Ascending aorta (tissue), 2 donors: ENCODE measurements at places on chromosomes 11 and 22.

DNA sequence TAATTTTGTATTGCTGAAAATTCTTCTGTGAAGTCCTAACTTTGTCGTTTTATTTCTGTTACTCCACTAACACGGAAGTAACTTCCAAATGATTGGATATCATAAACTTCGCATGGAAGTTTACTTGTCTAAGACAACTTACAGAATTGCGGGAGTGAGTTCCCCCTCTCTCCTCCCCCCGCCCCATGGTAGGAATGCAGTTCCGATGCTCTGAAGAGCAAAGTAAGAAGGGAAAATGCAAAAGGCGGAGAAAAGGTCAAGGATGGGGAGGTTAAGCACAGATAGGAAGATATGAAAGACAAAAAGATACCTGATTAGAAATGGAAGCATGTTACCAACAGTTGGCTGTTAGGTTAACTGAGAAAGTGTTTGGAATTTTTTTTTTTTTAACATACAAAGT is 1.3 kb downstream of the EIF3M start:
- H3K36me3 ChIP-seq = peaks cover 12% of the 10 kb centered on the region
- peaks cover 9% of the 10 kb centered on the region for H3K4me1 ChIP-seq
- no peaks in the 10 kb centered on the region for H3K27me3 ChIP-seq
- DNase-seq = no peak

DNA sequence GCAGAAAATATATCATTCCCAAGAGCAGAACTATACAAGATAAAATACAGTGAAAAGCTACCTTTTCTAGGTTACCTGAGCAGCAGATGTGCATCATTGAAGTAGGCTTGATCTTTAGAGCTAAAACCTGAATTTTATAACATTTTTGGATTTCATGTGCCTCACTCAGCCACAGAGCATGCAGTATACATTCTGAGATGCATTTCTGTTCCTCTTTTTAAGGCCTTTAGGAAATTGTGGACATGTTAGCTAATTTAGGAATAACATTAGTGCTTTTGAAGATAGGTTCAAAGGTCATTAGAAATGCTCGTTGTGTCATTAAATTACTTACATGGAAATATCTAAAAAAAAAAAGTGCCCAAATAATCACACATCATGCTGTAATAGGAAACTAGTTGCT is 230.6 kb upstream of the PDGFD start:
- no peak for DNase-seq
- no peaks in the 10 kb centered on the region for H3K4me1 ChIP-seq
- no peaks in the 10 kb centered on the region for H3K27me3 ChIP-seq
- no peaks in the 10 kb centered on the region for H3K36me3 ChIP-seq

DNA sequence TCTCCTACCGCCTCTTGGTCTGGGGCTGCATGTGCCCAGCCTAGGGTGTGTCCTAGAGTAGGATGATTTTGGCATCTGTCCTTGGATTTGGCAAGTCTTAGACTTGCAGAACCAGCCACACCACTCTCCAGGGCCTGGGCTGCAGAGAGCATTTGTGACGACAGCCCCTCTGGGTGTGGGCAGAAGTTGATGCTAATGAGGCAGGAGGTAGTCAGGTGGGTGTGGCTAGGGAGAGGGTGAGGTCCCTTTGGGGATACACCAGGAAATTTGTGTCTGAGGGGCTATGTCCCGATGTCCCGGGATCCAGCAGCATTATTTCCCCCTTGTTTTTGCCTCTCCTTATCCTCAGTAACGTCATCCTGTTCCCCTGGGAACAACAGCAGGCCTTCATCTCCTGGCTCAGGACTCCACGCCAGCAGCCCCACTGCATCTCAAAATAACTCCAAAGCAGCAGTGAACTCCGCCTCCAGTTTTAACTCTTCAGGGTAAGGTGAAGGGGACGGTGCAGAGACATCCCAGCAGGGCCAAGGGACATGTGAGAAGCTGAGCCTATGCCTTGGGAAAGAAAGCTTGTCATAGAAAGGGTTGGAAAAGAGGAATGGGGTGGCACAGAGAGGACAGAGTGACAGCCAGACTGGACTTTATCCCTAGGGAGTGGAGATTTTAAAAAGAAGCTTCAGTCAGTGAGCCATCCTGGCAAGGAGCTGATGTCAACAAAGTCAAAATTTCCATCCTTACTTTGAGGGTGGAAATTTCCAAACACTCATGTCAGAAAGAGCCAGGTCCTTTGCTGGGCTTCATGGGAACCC is 8.0 kb upstream of the TLCD5 start:
- H3K27ac ChIP-seq = peak overlapping the region; percentile 76
- peaks cover 16% of the 10 kb centered on the region for H3K4me1 ChIP-seq
- peak overlapping the region; percentile 14 for H3K4me3 ChIP-seq
- no peaks in the 10 kb centered on the region for H3K36me3 ChIP-seq

GRCh38 chr11:91904792-91905785 is 319.5 kb upstream of the FAT3 start:
- no peak for DNase-seq
- no peak overlapping the region for H3K27ac ChIP-seq
- no peaks in the 10 kb centered on the region for H3K4me1 ChIP-seq
- H3K36me3 ChIP-seq = no peaks in the 10 kb centered on the region

GRCh38 chr22:38180841-38181452 is 683 bp downstream of the PLA2G6 start:
- peak overlapping the region; percentile 56 for H3K4me3 ChIP-seq
- H3K4me1 ChIP-seq = peaks cover 9% of the 10 kb centered on the region
- H3K36me3 ChIP-seq = no peaks in the 10 kb centered on the region
- no peaks in the 10 kb centered on the region for H3K27me3 ChIP-seq
- H3K27ac ChIP-seq = peak overlapping the region; percentile 81

- H3K4me3 ChIP-seq = no peak overlapping the region
- no peaks in the 10 kb centered on the region for H3K27me3 ChIP-seq
- peaks cover 95% of the 10 kb centered on the region for H3K4me1 ChIP-seq
- no peak for DNase-seq
Observed at GRCh38 chr11:114148013-114148382, 88.5 kb downstream of the ZBTB16 start.

DNA sequence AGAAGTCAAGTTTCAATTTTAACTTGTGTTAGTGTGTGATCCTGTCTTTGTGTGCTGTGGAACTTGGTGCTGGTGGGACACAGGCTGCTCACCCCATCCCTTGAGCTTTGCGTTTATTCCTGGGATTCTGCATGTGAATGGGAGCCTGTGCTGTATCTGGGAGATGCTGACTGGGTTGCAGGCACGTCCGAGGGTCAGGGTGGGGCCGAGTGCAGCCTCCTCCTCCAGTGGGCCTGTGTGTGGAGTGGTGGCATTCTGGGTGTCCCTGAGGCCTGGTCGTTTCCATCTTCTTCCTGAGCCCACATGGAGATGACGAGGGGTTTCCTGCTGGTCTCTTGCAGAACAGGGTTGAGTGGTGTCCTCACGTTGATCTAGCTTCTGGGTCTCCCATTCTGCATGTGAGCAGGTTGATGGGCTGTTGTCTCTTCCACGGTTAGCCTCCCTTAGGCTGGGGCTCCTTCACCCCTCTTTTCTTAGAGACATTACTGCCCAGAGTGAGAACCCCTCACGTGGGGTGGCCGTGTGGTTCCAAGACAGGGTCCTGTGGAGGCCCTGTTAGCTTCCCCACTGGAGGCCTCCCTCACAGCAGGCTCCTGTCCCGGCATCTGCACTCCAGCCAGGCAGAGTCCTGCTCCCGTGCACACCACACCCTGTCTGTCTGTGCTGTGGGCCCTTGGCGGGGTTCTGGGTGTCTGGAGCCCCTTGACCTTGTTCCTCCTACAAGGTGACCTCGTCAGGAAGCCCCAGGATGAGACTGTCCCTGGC is 4.9 kb downstream of the PTDSS2 start:
- H3K4me1 ChIP-seq = peaks cover 6% of the 10 kb centered on the region
- H3K36me3 ChIP-seq = peaks cover 22% of the 10 kb centered on the region
- H3K27ac ChIP-seq = no peak overlapping the region
- H3K27me3 ChIP-seq = no peaks in the 10 kb centered on the region

GRCh38 chr11:130815097-130815802 is 101.0 kb downstream of the SNX19 start:
- DNase-seq = no peak
- no peaks in the 10 kb centered on the region for H3K36me3 ChIP-seq
- H3K4me1 ChIP-seq = no peaks in the 10 kb centered on the region
- H3K27ac ChIP-seq = no peak overlapping the region
- no peaks in the 10 kb centered on the region for H3K27me3 ChIP-seq

- no peaks in the 10 kb centered on the region for H3K36me3 ChIP-seq
- no peak overlapping the region for H3K4me3 ChIP-seq
- no peak for DNase-seq
- H3K4me1 ChIP-seq = no peaks in the 10 kb centered on the region
- no peaks in the 10 kb centered on the region for H3K27me3 ChIP-seq
Observed at GRCh38 chr11:45248501-45249011, 37.6 kb downstream of the SYT13 start.

DNA sequence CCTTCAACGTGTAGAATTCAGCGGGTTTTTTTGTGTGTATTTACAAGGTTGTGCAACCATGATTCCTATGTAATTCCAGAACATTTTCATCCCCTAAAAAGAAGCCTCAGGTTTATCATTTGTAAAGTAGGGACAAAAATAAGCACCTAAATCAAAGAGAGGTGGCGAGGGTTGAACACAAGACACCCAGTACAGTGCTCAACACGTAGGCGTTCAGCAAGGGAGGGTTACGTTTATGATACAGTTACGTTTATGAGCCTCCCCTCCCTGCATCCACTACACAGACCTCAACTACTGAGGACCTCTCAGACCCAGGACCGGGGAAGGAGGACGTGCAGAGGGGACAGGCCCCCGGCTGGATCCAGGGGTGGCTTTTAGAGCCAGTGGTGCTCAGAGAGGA is 44.7 kb downstream of the FLRT1 start:
- no peak overlapping the region for H3K27ac ChIP-seq
- H3K36me3 ChIP-seq = no peaks in the 10 kb centered on the region
- H3K4me3 ChIP-seq = no peak overlapping the region
- DNase-seq = no peak

DNA sequence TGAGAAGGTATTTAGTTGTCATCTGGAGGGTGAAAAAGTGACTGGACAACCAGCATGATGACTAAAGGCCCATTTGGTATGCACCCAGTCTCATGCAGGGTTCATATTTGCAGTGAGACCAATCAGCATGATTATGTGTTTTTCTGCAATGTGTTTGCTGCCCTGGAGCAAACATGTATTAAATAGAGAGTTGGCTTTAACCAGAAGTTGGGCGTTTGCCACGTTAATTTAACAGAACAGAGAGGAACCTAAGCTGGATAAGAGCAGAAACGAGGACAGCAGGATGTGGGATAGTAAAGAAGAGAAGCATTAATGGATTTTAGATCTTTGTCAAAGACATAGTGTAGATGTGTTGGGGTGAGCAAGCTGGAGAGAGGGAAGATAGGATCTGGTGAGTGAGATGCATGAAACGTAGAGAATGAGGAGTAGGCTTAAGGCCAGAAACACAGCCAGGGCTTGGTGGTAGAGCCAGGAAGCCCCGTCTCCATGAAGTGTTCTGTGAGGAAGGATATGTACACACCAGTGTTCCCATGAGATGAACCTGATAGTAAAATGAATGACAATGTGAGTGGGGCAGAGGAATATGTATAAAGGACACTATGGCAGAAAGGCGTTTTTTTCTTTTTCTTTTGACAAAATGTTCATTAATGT is 164.0 kb upstream of the PDGFD start:
- no peak for DNase-seq
- H3K4me3 ChIP-seq = no peak overlapping the region
- H3K36me3 ChIP-seq = no peaks in the 10 kb centered on the region
- H3K27me3 ChIP-seq = no peaks in the 10 kb centered on the region

GRCh38 chr11:100908746-100909145 is 220.9 kb downstream of the PGR start:
- no peak overlapping the region for H3K4me3 ChIP-seq
- H3K27me3 ChIP-seq = no peaks in the 10 kb centered on the region
- no peak for DNase-seq
- H3K27ac ChIP-seq = no peak overlapping the region
- H3K4me1 ChIP-seq = no peaks in the 10 kb centered on the region
- no peaks in the 10 kb centered on the region for H3K36me3 ChIP-seq

- no peaks in the 10 kb centered on the region for H3K36me3 ChIP-seq
- peaks cover 4% of the 10 kb centered on the region for H3K4me1 ChIP-seq
Observed at GRCh38 chr11:61675826-61676225, 4.4 kb upstream of the DAGLA start.

DNA sequence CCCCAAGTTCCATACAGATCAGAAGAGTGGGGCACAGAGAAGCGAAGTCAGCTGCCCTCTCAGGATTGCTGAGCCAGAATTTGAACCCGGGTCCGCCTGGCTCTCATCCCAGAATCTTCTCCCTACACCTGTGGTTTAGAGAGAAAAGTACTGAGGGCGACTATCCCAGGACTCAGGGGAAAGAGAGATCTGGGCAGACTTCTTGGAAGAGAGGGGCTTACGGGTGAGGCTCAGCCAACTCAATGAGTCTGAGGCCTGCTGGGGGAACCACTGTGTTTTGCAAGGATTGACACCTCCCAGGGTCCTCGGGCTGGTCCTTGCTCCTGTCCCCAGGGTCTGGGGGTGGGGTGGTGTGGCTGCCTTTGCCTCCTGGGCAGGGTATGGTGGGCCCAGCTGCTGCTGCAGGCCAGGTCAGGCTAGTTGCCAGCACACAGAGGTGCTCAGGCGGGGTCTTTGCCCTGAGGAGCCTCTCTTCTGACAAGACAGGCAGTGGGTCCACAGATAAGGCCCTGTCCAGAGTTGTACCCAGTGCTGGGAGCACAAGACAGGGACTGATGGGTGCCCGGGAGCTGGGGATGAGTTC is 1.2 kb downstream of the CAPN5 start:
- H3K27ac ChIP-seq = no peak overlapping the region
- no peaks in the 10 kb centered on the region for H3K36me3 ChIP-seq

- H3K4me1 ChIP-seq = no peaks in the 10 kb centered on the region
- DNase-seq = no peak
- no peaks in the 10 kb centered on the region for H3K27me3 ChIP-seq
- no peaks in the 10 kb centered on the region for H3K36me3 ChIP-seq
- no peak overlapping the region for H3K27ac ChIP-seq
Observed at GRCh38 chr11:79374727-79375126, 66.1 kb downstream of the TENM4 start.

GRCh38 chr22:46336119-46337078 is 885 bp downstream of the TRMU start:
- no peak for DNase-seq
- no peaks in the 10 kb centered on the region for H3K27me3 ChIP-seq
- peaks cover 7% of the 10 kb centered on the region for H3K4me1 ChIP-seq
- peak overlapping the region; percentile 91 for H3K27ac ChIP-seq
- H3K4me3 ChIP-seq = peak overlapping the region; percentile 71
- H3K36me3 ChIP-seq = peaks cover 38% of the 10 kb centered on the region

- peak; percentile 37 for DNase-seq
- H3K4me3 ChIP-seq = no peak overlapping the region
- H3K36me3 ChIP-seq = no peaks in the 10 kb centered on the region
- no peaks in the 10 kb centered on the region for H3K4me1 ChIP-seq
- no peaks in the 10 kb centered on the region for H3K27me3 ChIP-seq
- no peak overlapping the region for H3K27ac ChIP-seq
Observed at GRCh38 chr22:22712666-22713365, 68.4 kb downstream of the GGTLC2 start.
